GOT3 (cell line): ENCODE measurements at places on chromosomes 13 and 19.

DNA sequence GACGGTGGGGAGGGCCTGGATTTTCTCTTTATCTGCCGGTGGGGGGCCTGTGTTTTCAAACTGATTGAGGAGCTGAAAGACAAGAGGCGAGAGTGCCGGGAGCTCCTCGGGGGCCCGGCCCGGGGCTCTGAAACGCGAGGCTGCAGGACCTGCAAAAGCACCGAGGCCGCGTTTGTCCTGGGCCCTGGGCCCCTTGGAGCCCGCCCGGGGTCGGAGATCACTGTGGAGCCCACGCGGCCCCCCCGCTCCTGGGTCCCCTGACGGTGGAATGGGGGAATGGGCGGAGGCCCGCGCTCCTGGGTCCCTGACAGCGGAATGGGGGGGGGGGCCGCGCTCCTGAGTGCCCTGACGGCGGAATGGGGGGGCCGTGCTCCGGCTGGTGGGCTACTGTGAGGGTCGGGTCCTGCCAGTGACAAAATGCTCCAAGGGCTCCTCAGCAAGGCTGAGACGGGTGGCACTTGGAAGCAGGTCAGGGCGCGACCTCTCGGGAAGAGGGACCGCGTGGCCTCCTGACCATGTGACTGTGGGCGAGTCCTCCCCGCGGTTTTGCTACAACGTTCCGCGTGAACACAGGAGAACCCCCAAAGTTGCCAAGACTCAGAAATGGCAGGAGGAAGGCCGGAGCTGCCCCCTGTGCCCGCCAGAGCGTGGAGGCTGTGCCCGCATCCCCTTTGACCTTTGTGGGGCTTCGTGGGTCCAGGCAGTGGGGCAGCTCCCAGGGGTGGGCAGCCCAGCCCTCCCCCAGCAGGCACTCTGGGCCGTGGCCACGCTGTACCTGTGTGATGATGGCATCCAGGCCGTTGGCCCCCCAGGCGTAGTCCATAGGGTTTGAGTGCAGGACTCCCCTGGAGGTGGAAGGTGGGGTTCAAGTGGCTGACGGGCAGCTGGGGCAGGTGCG lies 9.5 kb downstream of the FGF22 start:
- no peak for DNase-seq

GRCh38 chr13:93480553-93481106 lies 254.0 kb downstream of the GPC6 start:
- no peak for DNase-seq

DNA sequence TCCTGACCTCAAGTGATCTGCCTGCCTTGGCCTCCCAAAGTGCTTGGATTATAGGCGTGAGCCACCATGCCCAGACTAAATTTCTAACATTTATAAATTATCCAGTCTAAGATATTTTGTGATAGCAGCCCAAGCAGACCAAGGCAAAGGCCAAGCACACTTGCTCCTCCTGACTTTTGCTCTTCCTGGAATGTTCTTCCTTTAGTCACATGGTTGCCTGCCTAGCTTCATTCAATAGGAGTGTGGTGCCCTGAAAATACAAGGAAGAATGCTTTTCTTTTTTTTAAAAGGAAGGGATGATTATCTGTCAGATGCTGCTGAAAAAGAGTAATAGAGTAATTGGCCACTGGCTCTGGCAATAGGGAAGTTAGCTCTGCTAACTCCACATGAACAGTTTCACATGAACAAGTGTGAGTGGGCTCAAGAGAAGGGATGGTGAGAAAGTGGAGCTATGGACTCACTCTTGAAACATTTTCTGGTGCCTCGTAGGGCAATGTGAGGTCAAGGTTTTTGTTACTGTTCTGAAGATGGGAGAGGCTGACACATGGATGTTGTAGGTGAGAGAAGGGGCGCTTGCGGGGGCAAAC lies 47.1 kb downstream of the USPL1 start:
- DNase-seq = no peak

GRCh38 chr13:98834254-98834960 lies 81.9 kb upstream of the SLC15A1 start:
- no peak for DNase-seq

DNA sequence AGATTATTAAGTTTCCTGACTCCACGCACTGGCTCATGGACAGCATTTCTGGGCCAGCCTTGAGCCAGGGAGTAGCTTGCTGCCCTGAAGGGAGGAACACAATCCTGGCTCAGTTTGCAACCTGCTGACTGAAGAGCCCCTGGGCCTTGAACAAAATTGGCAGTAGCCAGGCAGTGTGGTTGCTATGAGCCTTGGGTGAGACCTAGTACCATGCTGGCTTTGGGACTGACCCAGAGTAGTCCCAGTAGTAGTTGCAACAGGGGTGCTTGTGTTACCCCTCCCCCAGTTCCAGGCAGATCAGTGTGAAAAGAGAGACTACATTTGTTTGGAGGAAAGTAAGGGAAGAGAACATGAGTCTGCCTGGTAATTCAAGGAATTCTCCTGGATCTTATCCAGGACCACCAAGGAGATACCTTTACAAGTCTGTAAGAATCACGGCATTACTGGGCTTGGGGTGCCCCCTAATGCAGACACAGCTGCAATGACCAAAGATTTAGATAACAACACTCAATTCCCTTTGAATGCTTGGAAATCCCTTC lies 22.0 kb downstream of the ITGBL1 start:
- DNase-seq = no peak

DNA sequence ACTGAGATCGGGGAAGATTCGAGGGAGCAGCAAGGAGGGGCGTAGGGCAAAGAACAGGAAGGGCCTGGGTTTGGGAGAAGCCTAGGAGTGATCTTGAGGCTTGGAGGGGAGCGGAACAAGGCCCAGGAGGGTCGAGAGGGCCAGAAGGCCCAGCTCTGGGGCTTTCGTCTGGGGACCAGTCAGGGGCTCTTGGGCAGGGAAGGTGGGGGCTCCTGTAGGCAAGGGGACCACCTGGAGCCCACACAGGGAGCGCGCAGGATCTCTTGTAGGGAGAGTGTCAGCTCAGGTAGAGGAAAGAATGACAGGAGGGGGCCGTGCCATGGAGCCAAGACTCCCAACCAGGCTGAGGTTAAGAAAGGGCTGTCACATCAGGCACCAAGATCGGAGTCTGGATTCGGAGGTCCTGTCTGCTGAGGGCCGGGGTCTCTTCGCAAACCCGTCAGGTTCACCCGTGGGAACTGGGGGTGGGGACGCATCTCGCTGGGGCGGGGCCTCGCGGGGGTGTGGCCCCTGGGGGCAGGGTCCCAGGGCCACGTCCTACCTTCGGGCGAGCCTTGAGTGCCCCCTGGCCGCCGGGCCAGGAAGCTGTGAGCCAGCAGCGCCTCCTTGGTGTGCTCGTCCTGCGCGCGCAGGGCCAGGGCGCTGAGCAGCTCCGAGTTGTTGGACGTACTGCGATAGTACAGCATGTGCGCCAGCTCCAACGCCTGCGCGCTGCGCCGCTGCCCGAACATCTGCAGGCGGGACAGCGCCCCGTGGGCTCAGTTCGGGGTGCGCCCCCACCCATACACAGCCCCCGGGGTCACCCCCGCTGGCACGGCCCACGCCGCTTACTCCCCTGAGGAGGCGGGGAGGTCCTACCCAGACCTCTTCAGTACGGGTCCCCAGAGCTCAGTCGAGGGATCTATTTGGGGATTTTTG lies 8.4 kb downstream of the EMP3 start:
- peak; percentile 54 for DNase-seq

DNA sequence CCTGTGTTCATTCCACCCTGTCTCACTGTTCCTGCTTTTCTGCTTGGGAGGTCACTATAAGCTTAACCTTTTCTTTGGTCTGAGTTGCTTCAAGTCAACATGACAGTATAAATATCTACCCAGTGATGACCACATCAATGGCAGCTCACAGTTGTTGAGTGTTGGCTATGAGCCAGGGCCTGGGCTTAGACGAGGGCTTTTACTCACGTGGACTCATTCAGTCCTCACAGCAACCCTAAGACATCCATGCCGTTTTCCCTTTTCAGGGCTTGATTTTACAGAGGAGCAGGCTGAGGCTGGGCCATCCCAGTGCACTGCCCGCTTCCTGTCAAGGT lies 10.2 kb upstream of the CCDC97 start:
- DNase-seq = no peak

DNA sequence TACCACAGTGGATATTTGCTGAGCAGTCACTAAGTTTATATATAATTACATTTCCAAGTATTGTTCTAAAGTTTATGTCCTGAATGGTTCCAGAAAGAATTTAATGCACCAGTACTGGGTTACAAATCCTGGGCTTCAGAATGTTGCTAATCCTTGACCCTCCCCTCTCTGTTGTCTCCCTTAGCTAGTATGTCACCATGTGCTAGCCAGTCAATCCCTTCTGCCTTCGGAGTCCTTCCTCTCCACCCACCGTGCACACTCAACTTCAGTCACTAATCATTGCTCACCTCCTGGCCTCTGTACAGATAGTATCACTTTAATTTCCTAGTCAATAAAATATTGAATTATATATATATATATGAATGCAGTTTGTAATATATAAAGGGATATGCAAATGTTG lies 7.5 kb downstream of the FAM124A start:
- no peak for DNase-seq

- DNase-seq = no peak
Observed at GRCh38 chr19:18521692-18522123, at the start of gene ELL. TSS of gene ELL (minus strand) at chr19:18522070. CDS start at chr19:18522055, 15 bp downstream.

DNA sequence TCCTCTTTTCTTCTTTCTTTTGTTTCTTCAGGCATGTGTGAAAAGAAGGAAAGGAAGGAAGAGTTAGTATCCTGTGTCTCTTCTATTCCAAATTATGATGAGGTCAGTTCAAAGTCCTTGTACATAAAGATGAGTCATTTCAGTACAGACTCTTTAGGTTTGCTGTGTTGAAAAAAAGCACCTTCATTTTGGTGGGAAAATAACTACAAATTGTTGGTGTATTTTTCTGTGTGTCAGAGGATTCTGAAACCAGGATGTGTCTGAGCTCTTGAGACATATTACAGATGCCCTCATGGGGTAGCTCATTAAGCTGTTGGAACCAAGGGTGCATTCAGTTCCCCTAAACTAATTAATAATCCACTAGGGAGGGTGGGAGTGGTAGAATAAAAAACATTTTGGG lies 5.8 kb upstream of the HSPH1 start:
- no peak for DNase-seq

GRCh38 chr13:66407128-66407527 lies 823.0 kb downstream of the PCDH9 start:
- no peak for DNase-seq

DNA sequence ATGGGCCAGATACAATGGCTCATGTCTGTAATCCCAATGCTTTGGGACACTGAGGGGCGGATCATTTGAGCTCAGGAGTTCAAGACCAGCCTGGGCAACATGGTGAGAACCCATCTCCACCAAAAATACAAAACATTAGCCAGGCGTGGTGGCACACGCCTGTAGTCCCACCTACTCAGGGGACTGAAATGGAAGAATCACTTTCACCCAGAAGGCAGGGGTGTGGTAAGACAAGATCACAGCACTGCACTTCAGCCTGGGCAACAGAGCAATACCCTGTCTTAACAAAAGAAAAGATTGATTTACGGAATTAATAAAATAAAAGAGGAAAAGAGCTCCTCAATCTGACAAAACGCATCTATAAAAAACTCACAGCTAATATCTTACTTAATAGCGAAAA lies 22.7 kb downstream of the USP12 start:
- no peak for DNase-seq

DNA sequence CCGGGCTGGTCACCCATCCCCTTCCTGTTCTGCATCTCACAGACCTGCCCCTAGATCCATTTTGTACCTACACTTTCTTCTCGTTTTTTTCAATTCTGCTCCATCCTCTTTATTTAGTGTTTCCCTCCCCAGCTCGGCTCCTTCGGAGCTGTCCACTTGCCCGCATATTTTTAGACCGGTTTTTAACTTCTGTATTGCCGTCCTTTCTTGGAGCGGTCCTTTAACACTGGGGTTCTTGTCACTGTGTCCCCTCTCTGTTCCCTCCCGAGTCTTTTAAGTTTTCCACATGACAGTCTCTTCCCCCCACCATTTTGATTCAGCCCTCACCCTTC lies 1.7 kb downstream of the ARHGAP35 start:
- DNase-seq = no peak

DNA sequence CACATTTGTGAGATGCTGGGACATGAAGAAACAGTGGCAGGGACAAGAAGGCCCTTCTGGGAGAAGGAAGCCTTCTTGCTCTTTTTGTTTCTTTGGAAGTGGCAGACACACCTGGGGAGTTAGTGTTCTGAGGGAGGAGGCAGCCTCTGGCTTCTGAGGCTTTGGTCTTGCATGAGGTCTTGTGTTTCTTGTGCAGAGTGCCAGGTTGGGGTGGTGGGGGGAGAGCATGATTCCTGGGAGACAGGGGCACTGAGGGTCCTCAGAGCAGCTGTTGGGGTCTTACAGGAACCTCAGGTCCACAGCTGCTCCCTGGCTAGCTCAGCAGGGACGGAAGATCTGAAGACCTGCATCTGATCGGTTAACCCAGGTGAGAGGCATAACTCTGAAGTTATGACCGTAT lies 167.5 kb upstream of the ZNF536 start:
- DNase-seq = no peak

DNA sequence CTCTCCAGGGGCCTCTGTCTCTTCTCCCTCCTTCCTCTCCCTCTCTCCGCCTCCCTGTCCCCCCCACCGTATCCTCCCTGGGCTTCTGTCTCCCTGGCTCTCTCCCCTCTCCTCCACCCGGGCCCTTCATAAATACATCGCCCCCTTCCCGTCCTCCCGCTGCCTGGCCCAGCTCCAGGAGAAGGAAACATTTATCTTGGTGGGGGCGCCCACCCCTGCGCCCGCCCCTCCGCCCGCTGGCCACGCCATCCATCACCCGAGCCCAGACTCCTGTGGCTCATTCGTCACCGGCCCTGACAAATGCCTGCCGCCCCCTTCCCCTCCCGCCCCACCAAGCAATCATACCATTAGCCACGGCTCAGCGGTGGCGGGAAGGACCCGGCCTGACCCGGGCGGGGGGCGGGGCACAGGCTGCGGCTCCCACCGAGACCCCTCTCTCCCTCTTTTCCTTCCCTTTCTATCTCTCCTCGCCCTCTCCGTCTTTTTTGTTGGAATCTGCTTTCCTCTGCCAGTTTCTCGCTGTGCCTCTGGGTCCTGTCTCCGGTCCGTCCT lies 2.6 kb upstream of the MEIS3 start:
- no peak for DNase-seq

GRCh38 chr19:941292-942132 lies 15.7 kb downstream of the ARID3A start:
- no peak for DNase-seq

DNA sequence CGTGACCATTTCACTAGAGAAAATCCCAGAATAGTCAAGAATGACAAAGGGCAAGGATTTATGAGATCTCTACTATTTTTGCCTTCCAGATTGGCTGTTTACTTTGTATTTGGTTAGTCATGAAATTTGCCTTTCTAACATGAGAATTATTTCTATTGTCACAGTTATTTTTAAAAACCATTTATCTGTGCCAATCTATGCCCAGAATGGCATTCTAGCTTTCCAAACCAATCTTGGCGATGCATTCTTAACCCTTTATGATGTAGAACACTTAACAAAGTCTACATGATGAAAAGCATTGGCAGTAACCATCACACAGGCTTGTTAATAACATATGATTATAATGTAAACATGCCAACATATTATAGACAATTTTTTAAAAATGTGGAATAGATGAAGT lies 65.2 kb downstream of the SCEL start:
- no peak for DNase-seq

DNA sequence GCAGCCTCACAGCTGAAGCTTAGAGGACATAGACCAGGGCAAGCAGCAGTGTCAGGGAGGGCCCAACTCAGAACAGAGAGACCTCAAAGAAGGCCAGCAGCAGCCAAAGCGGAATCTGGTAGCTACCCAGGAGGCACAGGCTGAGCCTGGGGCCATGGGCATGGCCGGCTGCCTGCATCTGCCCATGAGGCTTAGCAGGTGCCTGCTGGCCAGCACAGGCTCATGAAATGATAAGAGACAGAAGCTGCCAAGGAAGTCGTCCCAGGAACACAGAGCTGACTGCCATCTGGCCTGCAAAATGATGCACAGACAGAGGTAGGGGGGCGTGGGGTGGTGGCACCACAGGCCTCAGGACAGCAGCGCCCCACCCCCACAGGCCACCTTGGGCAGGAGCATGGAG lies 29.2 kb downstream of the TUBA3C start:
- no peak for DNase-seq
